ENCODE measurements at places on chromosomes 12 and 14.

GRCh38 chr14:78508023-78508422, 337.9 kb downstream of the NRXN3 start:
- DNase-seq, result no peak

- no peak for DNase-seq
Measured at GRCh38 chr12:48285751-48286650, 64.7 kb downstream of the ZNF641 start.

DNA sequence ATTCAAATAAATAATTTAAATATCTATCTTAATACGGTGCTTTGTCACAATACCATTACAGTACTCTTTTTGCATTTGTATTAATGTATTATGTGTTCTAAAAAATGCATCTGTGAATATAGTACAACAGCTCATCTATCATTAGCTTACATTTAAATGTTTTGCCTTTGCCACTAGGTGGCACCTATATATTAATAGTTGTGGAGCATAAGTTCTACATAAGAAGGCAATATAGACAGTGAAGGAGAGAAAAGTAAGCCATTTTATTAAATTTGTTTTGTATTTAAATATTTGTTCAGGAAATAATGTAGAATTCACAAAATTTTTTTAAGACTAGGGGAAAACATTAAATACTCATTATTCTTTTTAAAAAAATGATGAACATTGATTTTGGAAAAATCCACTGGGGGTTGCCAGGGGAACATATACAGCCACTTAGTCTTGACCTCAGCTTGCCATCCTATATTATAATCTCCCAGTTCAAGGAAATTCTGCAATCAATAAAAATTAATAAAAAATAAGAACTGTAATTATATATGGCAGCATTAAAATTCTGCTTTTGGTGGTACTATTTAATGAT, 9.8 kb downstream of the CCER1 start:
- DNase-seq, result no peak

DNA sequence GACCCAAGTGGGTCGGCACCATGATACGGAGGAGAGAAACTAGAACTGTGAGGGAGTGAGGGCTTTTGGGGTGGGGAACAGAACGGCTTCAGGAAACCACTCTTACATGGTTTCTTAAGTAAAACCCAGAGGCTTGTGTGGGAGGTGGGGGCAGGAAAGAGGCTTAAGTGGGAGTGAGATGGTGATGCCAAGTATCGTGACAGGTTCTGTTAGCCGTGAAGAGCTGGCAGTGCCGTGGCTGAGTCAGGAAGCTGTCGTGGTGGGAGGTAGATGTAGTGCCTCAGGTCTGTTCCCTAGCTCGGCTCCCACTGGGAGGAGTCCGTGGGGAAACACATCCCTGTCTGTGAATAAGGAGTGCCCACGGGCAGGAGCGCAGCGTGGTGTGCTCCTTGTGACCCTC, 185.8 kb upstream of the FKBP4 start:
- DNase-seq, result no peak

GRCh38 chr14:76138758-76139723, 12.7 kb upstream of the GPATCH2L start:
- no peak for DNase-seq

All from activated T-cell treated with anti-CD3 and anti-CD28 coated beads, Interleukin-2, amount 50 U/mL, for 4 hours (primary cell).